ENCODE measurements at places on chromosomes 13 and 19.

- DNase-seq, result peak; percentile 22
Measured at GRCh38 chr19:46537136-46538097, 41.8 kb upstream of the PNMA8B start.

DNA sequence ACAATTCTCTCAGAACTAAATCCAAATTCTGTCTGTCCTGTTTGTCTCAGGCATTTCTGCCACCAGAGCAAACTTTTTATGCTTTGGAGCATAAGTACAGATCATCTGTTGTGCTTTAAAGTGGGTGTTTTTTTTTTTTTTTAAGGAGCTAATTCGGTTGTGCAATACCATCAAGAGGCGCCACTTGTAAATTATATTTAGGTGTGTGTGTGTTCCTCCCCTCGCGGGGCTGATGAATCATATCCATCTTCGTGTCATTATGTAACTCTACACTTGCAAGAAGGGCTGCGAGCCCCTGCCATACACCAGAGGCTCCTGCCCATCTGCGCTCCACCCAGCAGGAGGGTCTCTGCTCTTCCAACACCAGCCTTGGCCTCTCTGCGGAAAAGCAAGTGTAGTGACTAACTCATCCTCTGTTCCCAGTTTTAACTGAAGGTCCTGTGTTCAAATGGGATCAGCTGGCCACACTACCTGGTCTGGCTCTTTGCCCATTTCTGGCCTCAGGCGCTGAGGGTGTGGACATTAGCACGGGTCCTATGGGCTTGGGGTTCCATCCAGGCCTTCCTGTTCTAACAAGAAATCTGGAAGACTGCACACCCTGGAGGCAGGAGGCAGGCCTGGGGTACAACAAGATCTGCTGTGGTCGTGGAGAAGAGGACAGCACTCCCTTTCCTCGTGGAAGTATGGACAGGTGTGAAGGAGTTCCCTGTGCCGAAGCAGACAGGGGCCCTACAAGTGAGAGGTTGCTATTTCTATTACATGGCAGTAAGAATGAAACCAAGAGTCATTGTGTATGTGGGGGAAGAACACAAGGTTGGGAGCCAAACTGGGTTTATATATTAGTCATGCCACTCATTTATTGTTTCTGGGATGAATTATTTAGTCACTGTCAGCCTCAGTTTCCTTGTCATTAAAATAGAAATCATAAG, 96.1 kb upstream of the MBNL2 start:
- no peak for DNase-seq

DNA sequence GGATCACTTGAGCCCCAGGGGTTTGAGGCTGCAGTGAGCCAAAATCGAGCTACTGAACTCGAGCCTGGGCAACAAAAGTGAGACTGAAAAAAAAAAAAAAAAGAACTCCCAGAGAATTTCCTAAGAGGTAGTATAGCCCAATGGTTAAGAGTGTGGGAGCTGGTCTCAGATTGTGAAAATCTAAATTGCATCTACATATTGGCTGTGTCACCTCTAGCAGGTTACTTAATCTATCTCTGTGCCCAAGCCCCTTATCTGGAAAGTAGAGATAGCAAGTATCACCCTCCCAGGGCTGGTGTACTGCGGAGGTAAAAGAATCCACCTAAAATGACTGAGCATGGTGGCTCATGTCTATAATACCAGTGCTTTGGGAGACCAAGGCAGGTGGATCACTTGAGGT, 3.7 kb upstream of the PLAUR start:
- DNase-seq, result no peak

GRCh38 chr13:48043789-48044503, 6.4 kb downstream of the NUDT15 start:
- no peak for DNase-seq

- no peak for DNase-seq
Measured at GRCh38 chr19:16002406-16003384, 53.9 kb downstream of the OR10H4 start.

- no peak for DNase-seq
Measured at GRCh38 chr19:33302974-33303790, 848 bp upstream of the CEBPA start.

- DNase-seq, result no peak
Measured at GRCh38 chr19:6248844-6249243, 30.9 kb downstream of the MLLT1 start.

DNA sequence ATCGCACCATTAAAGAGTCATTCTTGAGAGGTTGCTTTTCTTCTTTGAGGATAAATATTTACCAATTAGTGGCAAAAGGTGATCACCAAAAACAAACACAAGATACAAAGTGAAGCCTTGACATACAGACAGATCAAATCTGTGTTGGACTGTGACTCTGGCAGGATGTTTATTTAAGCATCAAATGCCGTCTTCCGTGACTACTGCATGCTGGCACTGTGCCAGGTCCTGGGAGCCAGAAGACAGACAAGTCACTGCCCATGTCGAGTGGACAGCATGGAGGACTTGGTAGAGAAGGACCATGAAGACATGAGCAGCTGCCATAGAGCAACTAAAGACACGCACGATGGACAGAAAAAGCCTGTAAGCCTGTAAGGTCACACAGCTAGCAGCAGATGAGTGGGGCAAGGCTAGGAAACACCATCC, 92.8 kb upstream of the FARP1 start:
- DNase-seq, result no peak

DNA sequence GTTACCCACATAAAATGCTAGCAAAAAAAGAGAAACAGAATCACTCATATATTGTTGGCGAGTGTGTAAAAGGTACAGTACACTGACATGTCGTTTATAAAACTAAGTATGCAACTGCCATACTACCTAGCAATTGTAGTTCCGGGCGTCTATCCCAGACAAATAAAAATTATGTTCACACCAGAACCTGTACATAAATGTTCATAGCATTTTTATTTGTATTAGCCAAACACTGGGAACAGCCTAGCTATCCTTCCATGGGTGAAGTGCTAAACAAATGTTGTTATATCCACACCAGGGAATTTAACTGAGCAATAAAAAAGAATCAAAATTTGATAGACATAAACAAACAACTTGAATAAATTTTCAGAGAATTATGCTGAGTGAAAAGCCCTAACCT, 28.9 kb upstream of the POSTN start:
- no peak for DNase-seq

DNA sequence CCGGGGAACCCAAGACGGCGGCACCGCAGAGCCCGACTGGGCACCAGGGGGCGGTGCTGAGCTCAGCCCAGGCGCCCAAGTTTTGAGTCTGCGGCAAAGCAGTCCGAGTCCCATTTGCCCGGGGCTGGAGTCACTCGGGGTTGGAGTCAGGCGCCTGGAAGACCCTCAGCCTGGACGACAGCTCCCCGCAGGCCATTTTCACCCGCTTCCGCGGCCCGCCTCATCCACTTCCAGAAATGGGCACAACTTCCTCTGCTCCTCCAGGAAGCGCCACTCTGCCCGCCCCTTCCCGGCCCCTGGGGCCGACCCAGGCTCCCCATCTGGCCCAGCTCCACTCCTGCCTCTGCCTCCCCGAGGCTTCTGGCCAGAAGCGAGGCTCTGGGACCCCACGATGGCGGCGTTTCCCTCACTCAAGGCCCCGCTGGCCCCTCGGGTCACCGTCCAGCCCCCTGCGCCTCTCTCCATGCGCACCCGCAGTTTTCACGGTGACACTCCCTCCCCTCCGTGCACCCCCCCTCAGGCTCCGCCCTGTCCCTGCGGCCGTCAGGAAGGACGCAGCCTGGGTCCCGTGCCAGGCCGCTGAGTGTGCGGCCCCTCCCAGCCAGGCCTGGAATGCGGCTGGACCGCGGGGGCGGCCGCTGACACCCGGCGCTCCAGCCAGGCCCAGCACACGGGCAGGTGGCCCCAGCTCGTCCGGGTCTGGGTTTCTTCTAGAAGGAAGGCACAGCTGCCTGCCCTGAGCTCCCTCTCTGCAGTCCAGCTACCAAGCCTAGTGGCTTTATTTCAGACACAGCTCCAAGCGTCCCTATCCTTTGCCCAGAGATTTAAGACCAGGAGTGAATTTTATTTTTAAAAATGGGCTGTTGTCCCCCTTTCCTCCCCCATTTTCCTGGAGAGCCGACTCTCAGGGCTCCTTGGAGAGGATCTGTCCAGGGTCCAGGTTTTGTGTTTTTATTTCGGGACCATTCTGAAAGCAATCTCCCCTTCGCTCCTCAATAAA, 4.7 kb downstream of the SERTAD1 start:
- no peak for DNase-seq

GRCh38 chr19:3102239-3103140, 8.3 kb downstream of the GNA11 start:
- DNase-seq, result no peak

GRCh38 chr13:21526707-21527540, 67.8 kb upstream of the ZDHHC20 start:
- no peak for DNase-seq

GRCh38 chr13:23674795-23675640, 104.8 kb downstream of the TNFRSF19 start:
- no peak for DNase-seq

DNA sequence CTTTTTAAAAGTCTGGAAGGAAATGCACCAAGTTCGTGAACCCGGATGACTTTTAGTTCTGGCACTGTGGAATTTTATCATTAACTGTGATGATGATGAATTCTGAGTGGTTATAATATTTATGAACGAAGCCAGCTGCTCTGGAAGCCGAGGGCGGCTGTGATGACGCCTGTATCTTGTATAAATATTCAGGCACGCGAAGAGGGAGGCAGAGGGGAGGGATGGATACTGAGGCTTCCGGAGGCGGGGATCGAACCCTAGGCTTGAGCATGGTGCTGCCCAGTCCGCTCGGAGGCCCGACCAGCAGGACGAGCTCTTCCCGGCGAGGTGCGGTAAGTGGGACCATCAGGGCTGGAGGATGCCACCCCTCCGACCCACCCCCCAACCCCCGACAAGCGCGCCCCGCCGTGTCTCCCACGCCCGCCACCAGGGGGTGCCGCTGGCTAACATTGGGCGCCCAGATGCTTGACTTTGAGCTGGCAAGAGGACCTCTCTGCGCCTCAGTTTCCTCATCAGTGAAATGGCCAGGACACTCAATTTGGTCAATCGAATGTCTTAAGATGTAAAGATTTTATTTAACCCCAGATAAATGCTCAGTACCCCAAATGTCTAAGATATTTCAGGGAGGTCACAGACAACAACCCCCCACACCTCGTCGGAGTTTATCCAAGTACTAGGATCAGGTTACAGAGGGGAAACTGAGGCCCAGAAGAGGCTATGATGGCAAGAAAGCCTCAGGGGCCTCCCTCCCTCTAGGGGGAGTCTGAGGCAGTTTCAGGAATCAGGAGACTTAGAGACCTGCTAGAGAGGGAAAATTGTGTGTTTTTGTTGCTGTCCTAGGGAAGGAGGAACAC, 4.5 kb upstream of the RAB3A start:
- DNase-seq, result no peak

- DNase-seq, result no peak
Measured at GRCh38 chr13:111874981-111875380, 192.0 kb upstream of the SOX1 start.

DNA sequence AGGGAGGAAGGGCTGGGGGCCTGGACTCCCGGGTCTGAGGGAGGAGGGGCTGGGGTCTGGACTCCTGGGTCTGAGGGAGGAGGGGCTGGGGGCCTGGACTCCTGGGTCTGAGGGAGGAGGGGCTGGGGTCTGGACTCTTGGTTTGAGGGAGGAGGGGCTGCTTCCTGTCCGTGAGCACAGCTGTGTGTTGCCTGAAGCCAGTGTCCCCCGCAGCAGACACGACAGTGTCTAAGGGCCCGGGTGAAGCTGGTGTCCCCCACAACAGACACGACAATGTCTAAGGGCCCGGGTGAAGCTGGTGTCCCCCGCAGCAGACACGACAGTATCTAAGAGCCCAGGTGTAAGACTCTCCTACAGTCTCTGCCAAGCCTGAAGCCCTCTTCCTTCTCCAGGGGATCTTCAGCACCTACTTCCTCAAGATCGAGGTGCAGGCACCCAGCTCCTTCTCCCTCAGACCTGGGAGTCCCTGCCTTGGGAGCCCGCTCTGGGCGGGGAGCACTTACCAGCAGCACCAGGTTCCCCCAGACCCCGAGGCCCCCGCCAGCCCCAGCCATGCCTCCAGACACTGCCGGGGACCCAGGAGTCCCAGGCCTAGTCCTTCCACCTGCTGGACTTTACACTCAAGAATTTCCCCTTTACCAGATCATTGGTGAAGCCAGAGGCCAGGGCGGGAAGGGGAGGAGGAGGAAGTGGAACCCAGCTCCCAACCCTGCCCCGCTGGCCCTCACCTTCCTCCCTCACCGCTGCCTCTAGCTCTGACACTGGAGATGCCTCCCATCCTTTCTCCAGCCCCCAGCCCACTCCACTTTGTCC, at the start of gene PTPRH:
TSS of gene PTPRH (minus strand) at position 622 of the 813 bp plus-strand sequence. CDS start at position 554, 68 bp downstream.
- no peak for DNase-seq

- DNase-seq, result no peak
Measured at GRCh38 chr19:56137405-56137804, 3.7 kb upstream of the ZNF444 start.

DNA sequence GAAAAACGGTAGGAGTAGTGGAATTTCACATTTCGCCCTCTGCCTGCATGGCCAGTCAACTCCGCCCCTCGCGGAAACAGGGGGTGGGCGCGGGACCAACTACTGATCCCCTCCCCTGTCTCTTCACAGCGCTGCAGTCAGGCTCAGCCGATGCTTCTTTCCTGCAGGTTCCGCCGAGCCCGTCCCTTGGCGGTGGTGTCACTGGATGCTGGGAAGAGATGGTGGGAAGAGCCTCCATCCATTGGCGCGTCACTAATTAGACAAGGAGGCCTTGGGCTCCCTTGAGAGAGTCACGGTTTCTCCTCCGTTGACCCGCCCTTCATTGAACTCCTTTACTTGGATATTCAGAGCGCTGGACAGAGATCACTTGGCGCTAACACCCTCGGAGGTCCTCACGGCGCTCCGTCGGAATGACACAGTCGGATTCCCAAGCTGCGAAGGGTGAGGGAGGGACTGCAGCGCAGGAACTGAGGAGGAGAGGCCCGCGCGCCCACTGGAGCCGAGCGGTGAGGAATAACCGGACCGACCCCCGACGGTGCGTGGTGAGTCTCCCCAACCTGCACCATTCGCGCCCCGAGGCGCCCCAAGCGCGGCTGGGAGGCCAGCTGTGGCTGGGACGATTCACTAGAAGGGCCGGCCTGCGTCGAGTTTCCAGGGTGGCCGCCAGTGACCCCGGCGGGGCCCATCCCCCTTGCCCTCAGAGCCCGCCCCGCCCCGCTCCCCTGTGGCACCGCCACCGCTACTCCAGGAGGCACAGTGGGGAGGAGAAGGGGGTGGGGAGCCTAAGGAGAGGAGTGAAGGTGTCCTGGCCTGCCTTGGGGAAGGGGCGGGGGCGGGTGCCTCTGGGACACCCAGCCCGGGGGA, 11.2 kb upstream of the CEACAM21 start:
- no peak for DNase-seq

GRCh38 chr13:49292742-49293486, 45.2 kb downstream of the CDADC1 start:
- peak; percentile 16 for DNase-seq

DNA sequence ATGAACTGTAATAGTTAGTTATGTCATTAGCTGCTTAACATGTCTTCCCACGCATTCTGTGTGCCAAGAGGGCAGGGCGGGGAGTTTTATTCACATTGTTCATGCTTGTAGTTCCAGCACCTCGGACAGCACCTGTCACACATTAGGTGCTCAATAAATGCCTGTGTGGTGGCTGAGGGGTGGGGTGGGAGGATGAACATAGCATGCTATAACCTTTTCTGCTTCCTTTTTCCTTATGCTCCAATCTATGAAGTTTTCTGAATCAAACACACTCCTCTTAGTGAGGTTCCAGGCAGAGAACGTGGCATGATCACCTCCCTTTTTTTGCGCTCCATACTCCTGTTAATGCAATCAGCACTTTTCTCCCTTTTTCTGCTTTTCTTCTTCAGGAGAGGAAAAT, 15.8 kb upstream of the PTPRS start:
- DNase-seq, result no peak

GRCh38 chr13:65803530-65804392, 1426.4 kb downstream of the PCDH9 start:
- DNase-seq, result no peak
